ENCODE measurements at places on chromosomes 2 and 18.

DNA sequence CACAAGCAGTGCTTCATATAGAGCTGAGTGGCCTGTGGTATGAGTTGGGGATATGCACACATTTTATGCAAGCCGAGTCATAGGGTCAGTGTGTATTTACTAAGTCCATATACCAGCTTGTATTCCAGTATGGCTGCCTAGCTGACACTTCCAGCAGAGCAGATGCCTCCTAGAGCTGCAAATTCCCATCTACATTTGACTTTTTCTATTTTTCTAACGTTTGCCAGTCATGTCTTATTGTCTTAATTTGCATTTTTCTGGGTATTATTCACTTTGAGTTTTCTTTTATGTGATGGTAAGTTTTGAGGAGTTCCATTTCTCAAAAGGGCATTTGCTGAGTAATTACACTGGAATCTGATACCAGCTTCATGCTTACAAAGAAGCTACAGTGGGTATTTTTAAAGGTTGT, 334.5 kb upstream of the CDH2 start:
- no peak for DNase-seq

DNA sequence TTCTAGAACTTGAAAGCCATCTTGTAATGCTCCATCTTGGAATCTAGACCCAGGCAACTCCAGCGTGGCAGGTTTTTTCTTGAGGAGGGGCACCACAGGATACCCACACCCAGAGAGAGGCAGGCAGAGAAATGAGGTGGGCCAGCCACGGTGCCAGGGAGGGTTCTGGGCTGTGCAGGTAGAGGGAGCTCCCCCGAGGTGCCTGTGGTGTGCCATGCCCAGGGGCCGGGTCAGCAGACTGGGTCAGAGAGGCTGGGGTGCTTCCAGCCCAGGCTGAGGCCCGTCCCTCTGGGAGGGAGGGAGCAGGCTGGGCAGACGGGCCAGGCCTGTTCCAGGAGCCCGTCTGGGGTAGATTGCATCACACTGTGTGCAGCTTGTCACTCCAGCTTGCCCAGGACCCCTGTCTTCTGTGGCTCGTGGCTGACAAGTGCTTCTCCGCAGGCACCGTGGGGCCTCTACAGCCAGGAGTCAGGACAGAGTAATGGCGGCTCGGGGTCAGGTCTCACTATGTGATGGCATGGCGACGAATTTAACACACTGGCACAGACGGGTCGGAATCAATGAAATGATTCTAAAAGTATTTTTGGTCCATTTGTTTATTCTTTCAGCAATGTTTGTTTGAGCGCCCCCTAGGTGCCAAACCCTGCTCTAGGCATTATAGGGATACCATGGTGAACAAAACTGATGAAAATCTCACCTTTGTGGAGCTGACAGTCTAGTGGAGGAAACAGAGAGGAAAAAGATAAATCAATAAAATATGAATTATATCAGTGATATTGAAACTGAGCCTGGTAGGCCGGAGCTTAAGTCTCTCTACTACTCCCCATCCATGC, 144.0 kb downstream of the ACOXL start:
- DNase-seq: no peak

DNA sequence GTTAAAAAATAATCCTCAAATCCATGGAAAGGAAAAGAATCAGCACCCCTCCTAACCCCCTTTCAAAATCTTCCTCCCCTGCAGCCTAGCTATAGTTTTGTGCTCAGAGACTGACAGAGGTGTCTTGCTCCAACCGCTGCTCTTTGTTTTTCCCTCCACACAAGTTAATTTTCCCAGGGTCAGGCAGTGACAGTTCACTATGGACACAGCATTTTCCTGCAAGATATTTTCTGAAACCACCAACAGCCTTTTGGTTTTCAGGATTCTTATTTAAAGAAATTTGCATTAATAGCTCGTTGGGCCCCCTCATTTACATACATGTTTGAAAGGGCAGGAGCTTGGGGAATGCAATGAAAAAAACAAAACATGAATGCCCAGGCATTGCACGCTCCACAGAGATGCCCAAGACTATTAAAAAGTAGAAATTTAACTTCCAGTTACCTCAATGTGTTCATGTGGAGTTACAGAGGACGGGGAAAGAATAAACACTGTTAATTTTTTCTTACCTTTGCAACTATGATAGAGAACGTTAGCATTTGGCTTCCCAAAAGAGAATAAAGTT, 71.4 kb upstream of the CXCR4 start:
- DNase-seq: no peak

- DNase-seq: no peak
Observed at GRCh38 chr2:55047677-55048299, 2.5 kb downstream of the RTN4 start.

DNA sequence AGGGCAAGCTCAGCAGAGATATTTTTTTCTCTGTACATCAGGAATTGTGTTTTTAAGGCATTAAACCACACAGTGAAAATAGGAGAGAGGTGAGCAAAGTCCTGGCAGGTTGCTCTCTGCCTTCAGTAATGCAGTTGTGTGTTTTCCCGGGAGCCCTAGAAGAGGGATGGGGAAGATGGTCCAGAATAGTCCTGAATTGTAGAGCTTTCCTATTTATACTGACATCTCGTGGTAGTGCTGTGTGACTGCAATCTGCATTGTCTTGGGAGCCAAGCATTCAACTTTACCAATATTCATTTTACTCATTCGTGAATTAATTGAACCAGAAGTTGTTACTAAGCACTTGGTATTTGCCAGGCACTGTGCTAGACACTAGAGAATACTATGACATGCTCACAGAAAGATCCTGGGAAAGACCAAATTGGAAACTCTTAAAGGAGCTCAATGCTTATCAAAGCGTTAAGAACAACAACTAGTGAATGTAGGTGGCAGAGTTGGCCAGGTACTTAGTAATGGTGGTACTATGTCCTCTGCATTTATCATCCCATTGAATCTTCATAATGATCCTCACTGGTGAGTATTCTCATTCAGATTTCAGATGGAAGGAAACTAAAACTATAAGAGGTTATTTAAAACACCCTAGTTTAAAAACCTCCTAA, 214.6 kb downstream of the TRIB2 start:
- DNase-seq: no peak

DNA sequence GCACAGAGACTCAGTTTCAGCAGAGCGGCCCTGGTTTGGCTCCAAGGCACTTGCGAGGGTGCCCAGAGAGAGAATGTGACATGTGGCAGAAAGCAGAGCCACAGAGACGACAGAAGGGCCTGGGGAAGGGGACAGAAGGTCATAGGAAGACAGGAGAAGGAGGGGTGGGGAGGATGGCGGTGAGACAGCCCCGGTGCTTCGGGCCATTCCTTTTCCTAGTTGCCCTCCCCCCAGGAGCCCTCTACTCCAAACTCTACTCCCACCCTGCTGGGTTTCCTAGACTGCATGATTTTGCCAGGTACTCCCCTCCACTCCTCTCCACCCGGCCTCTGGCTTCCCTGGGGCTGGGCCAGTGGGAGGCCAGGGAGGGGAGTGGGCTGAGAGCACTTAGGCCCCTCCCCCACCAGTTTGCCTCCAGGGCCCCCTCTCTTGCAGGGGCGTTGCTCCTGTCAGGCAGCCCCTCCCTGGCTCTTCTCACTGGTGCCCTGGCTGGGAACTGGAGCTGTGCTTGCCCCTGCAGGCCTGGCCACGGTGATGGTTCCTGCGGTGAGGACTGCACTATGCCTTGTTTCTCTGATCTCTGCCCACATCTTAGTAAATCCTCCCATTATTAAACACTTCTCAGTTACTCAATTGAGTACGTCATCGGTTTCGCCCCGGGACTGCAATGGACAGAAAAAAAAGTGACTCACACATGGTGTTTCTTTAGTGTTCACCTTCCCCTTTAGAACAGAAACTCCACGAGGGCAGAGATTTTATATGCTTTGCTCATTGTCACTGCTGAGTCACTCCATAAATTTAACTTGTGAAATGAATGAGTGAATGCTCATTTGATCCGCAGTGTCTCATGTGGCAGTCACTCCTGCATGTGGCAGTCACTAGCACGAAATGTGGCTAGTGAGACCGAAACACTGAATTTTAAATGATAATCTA, 58.7 kb upstream of the SP3 start:
- DNase-seq: no peak

DNA sequence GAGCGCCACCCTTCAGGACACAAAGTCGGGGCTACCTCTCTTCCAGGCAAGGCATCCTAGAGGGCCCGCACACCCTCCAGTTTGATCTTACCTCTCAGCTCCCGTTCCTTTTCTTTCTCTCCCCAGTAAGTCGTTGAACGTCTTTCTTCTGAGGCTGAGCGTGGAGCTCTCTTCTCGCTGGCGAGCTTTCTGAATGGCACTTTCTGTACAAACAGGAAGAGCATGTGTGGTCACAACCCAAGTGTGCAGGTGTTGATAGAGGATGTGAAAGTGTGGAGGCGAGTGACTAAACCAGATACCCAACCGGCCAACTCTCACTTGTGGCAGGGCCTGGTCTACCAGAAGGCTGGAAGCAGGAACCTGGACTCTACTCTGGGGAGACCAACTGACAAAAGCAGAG, at the start of gene AFF3:
Gene AFF3 (minus strand): TSS at position 198 of the 400 bp plus-strand sequence. CDS start 38,136 bp downstream, outside the sequence.
- DNase-seq: no peak

DNA sequence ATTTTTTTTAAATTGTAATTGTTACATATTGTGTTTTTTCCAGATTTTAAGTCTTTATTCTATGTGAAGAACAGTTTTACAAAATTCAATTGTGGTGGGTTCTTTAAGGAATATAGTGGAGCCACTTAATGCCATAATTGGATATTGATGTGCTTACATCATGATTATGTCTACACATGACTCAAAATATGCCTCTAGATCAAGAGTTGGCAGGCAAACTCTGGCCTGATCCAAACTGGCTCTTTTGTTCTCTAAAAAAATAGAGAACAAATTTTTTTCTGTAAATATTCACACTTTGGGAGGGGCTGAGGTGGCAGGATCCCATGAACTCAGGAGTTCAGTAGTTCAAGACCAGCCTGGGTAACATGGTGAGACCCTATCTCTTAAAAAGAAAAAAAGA, 8.3 kb downstream of the EHBP1 start:
- no peak for DNase-seq

Data from stimulated activated CD8-positive, alpha-beta memory T cell treated with anti-CD3 and anti-CD28 coated beads, Interleukin-4, amount 100 ng/mL, for 1 hour (primary cell).